ENCODE measurements at places on chromosomes 4 and X.

GRCh38 chr4:132063829-132064228, 1085.3 kb upstream of the PCDH10 start:
- DNase-seq, result no peak

DNA sequence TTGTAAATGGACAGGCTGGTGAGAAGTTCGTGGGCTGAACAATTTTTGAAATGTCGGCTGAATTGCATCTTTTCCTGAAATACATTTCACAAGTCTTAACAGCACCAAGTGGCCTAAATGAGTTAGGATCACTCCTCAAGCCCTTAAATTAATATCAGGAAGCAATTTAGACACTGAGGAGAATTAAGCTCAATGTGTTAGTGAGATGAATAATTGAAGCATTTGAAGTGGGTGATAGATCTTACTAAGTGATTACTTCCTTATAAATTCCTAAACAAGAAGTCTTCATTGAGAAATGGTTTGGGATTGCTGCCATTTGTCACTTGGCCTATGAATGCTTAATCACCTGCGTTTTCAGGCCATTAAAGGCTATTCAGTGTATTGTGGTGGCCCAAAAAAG, 116.8 kb downstream of the NAA11 start:
- DNase-seq, result no peak

- DNase-seq, result no peak
Measured at GRCh38 chr4:66829310-66829709, 716.0 kb downstream of the CENPC start.

- DNase-seq, result peak; percentile 77
Measured at GRCh38 chrX:135295238-135295943, 13.9 kb upstream of the ETDC start.

DNA sequence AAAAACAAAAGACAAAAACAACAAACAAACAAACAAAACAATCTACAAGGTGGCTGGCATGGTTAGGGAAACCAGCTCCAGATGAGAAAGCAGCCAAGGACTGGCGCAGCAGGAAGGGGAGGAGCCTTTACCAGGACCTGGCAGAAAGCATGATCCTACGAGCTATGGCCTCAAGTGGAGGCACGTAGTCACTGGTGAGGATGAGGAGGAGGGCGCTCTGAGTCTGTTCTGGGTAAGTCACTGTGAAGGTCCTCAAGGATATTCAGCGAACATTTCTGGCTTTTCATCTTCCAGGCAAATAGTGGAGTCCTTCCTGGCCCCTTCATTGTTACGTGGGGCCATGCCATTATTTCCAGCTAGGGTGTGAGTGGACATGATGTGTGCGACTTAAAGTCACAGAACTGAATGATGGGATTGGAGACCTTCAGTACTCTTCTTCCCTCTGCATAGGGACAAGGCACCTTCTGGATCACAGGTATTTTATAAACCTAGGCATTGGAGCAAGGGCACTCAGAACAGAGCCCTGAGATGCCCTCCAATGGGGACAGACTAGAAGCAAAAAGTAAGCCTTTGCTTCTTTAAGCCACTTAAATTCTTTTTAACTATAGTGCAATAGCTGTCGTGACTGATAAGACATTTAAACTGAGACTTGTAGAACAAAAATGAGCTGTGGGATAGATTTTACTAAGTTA, 771.3 kb downstream of the RAB28 start:
- no peak for DNase-seq
